ENCODE measurements at places on chromosomes 1 and 21. TPM values are rescaled to one million over a fixed set of nuclear protein-coding genes. Genes with fewer than 3 reads are reported as not detected.

PPP1R15B gene
- total RNA-seq, result 28.7 TPM

TMCC2 gene
- total RNA-seq, result 2.6 TPM

FMOD gene
- total RNA-seq, result not detected

KCND3 gene
- 0.05 TPM for total RNA-seq

CD48 gene
- total RNA-seq, result not detected

CFHR2 gene
- not detected for total RNA-seq

All from A549 treated with CORT108297 at 1 μM for 4 hours (cell line).